ENCODE measurements at places on chromosomes 11 and 22.

DNA sequence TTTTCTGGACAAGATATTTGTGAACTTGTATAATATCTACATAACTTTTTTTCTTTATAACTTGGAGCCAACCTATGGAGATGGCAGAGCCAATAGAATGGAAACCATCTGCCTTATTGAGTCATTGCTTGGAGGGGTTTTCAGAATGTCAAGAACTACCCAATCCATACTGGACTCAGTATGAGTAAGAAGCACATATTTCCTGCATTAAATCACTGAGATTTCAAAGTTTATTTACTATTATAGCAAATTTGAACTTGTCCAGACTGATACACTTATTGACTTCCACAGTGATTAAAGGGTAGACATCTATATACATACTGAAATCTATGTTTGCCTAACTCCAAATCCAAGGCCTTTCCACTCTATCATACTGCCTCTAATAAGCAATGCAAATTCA lies 704.0 kb downstream of the KCNA4 start:
- DNase-seq = no peak

DNA sequence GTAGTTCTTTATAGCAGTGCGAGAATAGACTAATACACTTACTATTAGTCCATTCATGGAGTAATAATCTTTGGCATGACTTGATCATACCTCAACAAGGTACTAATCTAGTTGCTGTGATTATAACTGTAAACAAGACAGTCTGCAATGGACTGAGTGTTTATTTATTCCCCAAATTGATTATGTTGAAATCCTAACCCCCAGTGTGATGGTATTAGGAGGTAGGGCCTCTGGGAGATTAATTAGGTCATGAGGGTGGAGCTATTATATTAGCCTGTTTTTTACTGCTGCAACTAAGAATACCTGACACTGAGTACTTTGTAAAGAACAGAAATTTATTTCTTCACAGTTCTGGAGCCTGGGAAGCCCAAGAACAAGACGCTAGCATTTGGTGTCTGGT lies 30.9 kb upstream of the CSNK2A3 start:
- no peak for DNase-seq

- no peak for DNase-seq
These were observed 432 bp downstream of the TNKS1BP1 start for GRCh38 chr11:57324154-57324885.

- no peak for DNase-seq
These were observed 2.3 kb downstream of the SMTN start for GRCh38 chr22:31083377-31083768.

GRCh38 chr22:18067548-18068341 lies 10.0 kb upstream of the PEX26 start:
- DNase-seq = no peak

DNA sequence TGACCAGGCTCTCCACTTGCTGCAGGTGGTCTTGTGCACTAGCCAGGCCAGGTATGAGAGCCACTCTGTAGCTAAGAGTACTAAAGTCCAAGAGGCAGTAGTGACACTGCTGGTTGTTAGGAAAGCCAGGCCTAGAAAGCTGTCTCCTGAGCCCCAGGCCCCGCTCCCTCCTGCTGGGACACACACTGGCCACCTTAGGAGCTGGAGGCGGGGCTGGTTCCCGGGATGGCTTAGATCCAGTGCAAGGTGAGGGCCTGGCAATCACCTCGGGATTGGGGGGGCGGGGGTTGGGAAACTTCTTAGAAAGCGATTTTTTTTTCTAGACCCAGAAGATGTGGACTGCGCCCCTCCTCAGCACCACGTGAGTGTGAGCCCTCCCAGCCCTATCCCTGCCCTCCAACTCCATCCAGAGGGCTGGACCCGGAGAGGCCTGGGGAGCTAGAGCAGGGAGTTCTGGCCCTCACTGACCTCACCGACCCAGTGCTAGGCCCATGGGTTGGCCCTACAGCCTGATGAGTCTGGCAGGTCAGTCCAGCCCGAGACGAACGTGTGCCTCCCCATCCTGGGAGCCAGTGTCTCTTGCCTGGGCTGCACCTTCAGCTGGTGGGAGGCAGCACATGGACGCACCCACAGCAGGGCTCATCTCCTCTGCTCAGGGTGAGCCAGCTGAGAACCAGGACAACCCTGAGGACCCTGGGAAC lies 18.1 kb downstream of the SLC37A2 start:
- no peak for DNase-seq

DNA sequence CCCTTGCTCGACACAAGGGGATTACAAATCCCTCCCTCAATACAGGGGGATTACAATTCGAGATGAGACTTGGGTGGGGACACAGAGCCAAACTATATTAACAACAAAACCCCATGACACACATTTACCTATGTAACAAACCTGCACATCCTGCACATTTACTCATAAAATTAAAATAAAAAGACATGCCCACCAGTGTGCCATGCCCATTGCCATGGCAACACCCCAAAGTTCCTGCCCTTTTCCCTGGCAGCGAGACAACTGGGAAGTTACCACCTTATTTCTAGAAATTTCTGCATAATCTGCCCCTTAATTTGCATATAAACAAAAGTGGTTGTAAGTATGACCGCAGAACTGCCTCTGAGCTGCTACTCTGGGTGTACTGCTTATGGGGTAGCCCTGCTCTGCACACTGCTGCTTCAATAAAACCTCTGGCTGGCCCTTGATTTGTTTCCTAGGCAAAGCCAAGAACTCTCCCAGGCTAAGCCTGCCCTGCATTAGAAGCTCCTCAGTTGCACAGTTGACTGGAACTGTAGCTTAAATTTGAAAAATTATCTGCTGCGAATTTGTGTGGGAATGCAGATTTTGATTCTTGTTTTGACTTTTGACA lies 8.6 kb upstream of the INCENP start:
- no peak for DNase-seq

DNA sequence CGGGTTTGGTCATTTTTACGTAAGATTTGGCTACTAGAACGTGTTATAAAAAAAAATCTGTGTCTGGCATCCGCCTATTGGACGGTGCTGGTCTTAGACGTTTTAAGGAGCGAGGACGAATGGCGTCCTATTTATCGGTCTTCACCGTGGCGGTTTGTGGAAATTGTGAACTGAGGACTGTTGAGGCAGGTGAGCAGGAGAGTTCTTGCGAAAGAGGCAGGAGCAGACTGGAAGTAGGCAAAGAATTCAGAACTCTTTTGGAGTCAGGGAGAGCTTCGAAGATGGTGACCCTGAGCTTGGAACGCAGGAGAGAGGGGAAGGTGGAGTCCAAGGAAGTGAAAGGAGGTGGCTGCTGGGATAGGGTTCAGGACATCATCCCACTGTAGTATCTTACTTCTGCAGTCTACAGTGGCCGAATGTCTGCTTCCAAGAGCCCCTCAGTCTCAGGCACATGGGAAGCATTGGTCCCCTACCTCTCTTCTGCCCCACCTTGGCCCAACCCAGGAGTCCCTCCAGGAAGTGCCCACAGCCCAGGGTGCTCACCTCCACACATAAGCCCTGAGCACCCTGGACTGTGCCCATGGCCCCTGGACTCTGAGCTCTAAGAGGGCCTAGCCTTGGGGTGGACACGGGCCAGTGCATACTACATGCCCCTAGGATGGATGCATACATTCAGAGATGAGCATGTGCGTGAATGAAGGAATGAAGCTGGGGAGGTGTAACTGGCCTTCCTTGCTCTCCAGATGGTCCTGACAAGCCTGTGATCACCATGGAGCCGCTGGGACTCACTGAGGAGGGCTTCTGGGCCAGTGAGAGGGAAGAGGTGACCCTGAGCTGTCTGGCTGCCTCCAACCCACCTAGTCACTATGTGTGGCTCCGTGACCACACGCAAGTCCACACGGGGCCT lies 3.7 kb downstream of the VSIG10L2 start:
- no peak for DNase-seq

- DNase-seq = no peak
These were observed 11.0 kb downstream of the SULT4A1 start for GRCh38 chr22:43851058-43851978.

DNA sequence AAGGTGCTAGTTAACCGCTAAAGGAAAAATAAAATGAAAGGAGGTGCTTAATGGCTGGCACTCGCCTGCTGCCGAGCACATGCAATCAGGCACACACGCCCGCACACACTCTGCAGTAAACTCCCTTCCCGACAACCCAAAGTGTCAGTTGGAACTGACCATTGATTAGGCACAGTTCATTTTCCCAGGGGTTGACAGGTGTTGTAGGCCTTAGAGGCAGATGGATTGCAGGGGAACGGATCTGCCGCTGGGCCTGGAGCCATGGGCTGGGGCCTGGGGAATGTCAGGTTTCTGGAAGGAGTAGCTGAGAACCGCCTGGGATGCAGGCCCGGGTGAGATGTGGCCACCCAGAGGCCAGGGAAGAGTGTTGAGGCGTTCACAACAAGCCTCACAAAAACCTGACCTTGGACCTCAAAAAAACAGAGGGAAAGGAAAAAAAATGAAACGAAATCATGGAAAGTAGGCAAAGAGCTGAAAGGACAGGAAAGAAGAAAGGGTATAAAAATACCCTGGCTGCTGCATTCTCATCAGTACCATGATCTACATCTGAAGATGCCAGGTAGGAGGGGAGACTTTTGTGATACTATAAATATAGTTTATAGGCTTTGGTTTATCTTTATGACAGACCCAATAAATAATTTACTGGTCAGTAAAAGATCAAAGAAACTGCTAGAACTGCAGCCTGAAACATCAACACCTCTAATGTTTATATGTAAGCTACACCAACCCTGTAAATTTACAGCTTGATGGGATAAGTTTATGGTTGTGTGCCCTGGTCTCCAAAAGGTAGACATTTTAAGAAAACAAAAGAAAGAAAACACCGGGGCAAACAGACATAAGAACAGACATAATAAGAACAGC lies 313.4 kb downstream of the BUD13 start:
- DNase-seq = no peak

DNA sequence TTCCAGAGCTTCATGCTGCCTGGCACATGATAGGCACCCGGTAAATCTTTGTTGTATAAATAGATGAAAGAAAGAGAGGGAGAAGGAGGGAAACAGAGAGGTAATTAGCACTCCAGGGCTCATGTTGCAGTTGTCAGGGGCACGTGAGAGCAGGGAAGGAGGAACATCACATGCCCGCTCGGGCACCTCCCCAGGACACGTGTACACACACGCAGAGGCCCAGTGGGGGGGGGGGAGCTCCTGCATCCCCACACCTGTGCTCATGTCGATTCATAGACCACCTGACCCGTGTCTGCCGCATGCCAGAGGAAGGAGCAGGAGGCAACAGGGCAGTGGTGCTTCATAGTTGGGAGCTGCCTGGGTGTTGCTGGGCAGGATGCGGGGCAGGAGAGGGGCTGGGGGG lies 37.1 kb upstream of the NNMT start:
- DNase-seq = no peak

DNA sequence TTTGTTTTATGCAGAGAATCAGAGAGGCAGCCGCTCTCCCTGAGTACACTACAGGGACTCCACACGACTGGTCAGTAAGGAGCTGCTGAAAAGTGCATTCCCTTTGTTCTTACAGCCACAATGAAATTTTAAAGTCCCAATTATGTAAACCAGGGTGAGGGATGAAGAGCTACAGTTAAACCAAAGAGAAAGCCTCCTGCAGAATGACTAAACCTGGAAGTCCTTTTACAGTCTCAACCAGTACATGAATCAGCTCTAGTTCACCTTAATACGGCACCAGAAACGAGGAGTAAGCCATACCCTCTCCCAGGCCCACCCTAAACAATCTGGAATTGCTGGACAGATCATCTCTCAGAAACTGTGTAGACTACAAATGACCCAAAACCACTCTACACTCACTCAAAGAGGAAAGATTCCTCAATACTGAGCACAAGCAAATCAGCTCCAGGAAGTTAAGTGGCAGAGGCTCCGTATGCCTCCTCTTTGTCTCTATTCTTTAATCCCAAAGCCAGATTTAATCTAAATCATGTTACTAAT lies 113.1 kb downstream of the RBFOX2 start:
- DNase-seq = no peak

GRCh38 chr11:24543771-24544170 lies 46.9 kb downstream of the LUZP2 start:
- no peak for DNase-seq

- no peak for DNase-seq
These were observed 76.7 kb downstream of the FAR1 start for GRCh38 chr11:13745165-13745564.

DNA sequence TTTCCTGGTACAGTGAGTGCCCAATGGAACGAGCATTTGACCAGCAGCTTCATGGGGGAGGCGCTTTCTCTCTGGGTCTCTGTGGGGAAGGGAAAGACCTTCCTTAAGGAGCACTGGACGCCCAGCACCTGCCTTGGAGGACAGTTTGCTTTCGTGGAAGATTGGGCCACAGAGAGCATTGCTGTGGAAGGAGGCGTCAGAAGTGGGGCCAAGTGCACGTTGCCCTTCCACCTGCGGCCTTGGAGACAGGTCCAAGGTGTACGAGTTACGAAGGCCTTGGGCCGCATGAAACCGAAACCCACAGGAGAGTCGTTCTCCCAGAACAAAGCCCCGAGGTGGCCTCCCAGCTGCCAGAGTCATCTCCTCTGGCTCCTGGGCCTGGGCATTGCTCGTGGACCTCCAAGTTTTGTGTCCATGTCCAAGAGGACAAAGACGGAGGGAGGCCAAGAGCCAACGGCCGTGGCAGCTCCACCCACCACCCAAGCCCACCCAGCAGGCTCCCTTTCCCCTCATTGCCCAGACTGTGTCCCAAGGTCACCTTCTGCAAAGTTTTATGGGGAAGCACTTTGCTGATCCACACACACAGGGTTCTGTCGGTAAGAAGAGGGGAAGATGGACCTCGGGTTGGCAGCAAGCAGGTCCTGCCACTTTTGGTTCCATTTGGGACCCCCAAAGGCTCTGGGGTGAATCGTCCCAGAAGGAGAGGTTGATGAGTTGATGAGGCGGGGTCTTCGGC lies 5.8 kb upstream of the NLRP6 start:
- no peak for DNase-seq

- DNase-seq = no peak
These were observed 11.2 kb downstream of the CD82 start for GRCh38 chr11:44576656-44577055.

GRCh38 chr11:27582621-27583020 lies 76.1 kb upstream of the LIN7C start:
- DNase-seq = no peak

DNA sequence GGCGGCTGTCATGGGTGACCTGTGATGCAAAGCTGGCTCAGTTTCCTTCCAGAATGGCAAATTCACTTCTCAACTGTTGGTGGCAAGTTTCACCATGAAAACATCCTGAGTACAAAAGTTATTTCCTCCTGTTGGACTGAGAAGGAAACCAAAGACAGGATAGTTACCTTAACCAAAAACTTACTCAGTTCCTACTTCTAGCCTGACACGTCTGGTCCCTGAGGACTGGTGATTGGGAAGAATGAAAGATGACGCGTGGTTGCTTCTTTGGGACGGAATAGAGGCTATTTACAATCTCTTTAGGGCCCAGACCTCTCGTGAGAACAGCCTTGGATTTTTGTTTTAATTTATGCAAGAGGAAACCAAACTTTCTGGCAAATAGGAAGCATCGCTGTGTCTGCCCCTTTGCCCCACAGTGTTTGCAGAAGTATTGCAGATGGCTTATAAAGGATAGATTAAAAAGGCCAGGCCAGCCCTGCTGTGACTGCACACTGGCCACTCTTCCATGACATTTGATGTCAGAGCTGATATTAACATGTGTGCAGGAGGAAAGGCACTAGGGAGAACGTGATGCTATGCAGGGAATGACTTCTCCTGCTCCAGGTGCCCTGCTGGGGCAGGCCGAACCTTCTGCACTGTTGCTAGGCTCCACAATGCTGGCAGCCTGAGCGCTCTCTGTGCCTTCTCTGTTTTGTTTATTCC lies 7.6 kb downstream of the VPS26B start:
- no peak for DNase-seq
